ENCODE measurements at places on chromosomes 7 and 10. TPM values are rescaled to one million over a fixed set of nuclear protein-coding genes. Genes with fewer than 3 reads are reported as not detected.

SPAG6 gene
- not detected for polyA plus RNA-seq

ADAM22 gene
- polyA plus RNA-seq = 0.27 TPM

PCBD1 gene
- polyA plus RNA-seq = 103 TPM

NPY4R2 gene
- not detected for polyA plus RNA-seq

CFTR gene
- 0.06 TPM for polyA plus RNA-seq

ALOX5 gene
- 3.4 TPM for polyA plus RNA-seq

DHTKD1 gene
- polyA plus RNA-seq = 18.9 TPM

CAMK2B gene
- polyA plus RNA-seq = 35.7 TPM

WNT8B gene
- polyA plus RNA-seq = not detected

CTAGE4 gene
- 0.03 TPM for polyA plus RNA-seq

C10orf67 gene
- polyA plus RNA-seq = 1.00 TPM

ERCC6 gene
- 4.4 TPM for polyA plus RNA-seq

NCF1 gene
- 0.99 TPM for polyA plus RNA-seq

KCP gene
- polyA plus RNA-seq = 0.23 TPM

NRG3 gene
- 0.11 TPM for polyA plus RNA-seq

MEIG1 gene
- not detected for polyA plus RNA-seq

MBLAC1 gene
- polyA plus RNA-seq = 1.4 TPM

PIP4K2A gene
- polyA plus RNA-seq = 4.0 TPM

NPC1L1 gene
- 0.11 TPM for polyA plus RNA-seq

NME8 gene
- polyA plus RNA-seq = not detected

CYP3A4 gene
- polyA plus RNA-seq = 0.03 TPM

ADRB1 gene
- 7.3 TPM for polyA plus RNA-seq

VAX1 gene
- polyA plus RNA-seq = not detected

IDI2 gene
- not detected for polyA plus RNA-seq

ZNF239 gene
- polyA plus RNA-seq = 0.53 TPM

CYP2W1 gene
- not detected for polyA plus RNA-seq

SFTPA2 gene
- not detected for polyA plus RNA-seq

MSMB gene
- not detected for polyA plus RNA-seq

LAMB1 gene
- polyA plus RNA-seq = 53.2 TPM

LIMK1 gene
- 6.3 TPM for polyA plus RNA-seq

SFTPD gene
- 0.12 TPM for polyA plus RNA-seq

TFR2 gene
- polyA plus RNA-seq = 0.08 TPM

OGDH gene
- 247 TPM for polyA plus RNA-seq

MPP7 gene
- polyA plus RNA-seq = 3.1 TPM

VWC2 gene
- polyA plus RNA-seq = 4.2 TPM

TAF3 gene
- 5.7 TPM for polyA plus RNA-seq

PDZD7 gene
- polyA plus RNA-seq = 0.15 TPM

SEMA3E gene
- 0.08 TPM for polyA plus RNA-seq

TAS2R41 gene
- polyA plus RNA-seq = not detected

URGCP gene
- 23.6 TPM for polyA plus RNA-seq

FRMPD2 gene
- not detected for polyA plus RNA-seq

MRC1 gene
- polyA plus RNA-seq = 3.1 TPM

ARMC3 gene
- not detected for polyA plus RNA-seq

COBL gene
- 57.3 TPM for polyA plus RNA-seq

NODAL gene
- polyA plus RNA-seq = not detected

UPK3BL2 gene
- 1.2 TPM for polyA plus RNA-seq

BMS1 gene
- polyA plus RNA-seq = 17.1 TPM

TBATA gene
- polyA plus RNA-seq = not detected

SYT15 gene
- polyA plus RNA-seq = 1.3 TPM

MYH16 gene
- not detected for polyA plus RNA-seq

CRTAC1 gene
- polyA plus RNA-seq = 0.38 TPM

HOXA6 gene
- not detected for polyA plus RNA-seq

NUTM2E gene
- polyA plus RNA-seq = not detected

HSPB1 gene
- polyA plus RNA-seq = 2,695 TPM

PRF1 gene
- polyA plus RNA-seq = 1.0 TPM
